ENCODE measurements at places on chromosomes 2 and 18. TPM values are rescaled to one million over a fixed set of nuclear protein-coding genes. Genes with fewer than 3 reads are reported as not detected.
A peak's percentile ranks its signal among the peaks of the same experiment; 100 is the strongest.

Gene CABLES1
- 19.8 TPM for total RNA-seq

DNA sequence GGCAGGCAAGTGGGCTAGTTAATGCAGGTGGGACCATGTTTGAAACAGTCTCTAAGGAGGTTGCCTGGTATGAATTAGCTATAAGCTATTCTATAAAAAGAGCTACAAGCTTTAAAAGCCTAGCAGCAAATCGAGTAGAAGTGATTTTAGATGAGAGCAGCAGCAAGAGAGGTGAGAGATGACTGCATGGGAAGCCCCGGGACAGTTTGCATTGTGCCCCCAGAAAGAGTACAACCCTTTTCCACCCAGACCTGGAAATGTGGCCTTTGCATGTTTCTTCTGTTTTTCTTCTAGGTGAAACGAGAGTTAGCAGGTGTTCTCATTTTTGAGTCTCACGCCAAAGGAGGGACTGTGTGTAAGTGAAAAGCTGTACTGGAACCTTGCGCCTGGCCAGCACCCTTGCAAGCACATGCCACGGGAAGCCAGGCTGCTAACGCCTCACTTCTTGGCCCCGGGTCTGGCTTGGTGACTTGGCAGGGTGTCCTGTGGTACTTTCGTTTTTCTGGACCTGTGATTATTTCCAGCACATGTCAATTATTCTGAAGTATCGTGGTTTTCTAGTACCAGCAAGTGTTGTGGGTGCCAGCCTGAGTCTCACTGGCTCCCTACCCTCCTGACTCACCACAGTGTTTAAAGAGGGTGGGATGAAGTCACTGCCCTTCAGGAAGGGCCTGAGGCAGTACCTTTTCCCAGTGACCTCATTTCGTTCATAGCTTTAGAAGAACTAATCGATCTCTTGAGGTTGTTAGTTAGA lies 90.3 kb upstream of the MAP3K20 start:
- H3K36me3 ChIP-seq, result no peaks in the 10 kb centered on the region
- H3K27ac ChIP-seq, result no peak overlapping the region
- no peaks in the 10 kb centered on the region for H3K27me3 ChIP-seq
- H3K4me1 ChIP-seq, result no peaks in the 10 kb centered on the region

GRCh38 chr2:231554327-231554726 lies 24.1 kb upstream of the NMUR1 start:
- H3K27me3 ChIP-seq, result no peaks in the 10 kb centered on the region
- H3K4me3 ChIP-seq, result peak overlapping the region; percentile 18
- H3K4me1 ChIP-seq, result no peaks in the 10 kb centered on the region
- peak overlapping the region; percentile 74 for H3K27ac ChIP-seq

DNA sequence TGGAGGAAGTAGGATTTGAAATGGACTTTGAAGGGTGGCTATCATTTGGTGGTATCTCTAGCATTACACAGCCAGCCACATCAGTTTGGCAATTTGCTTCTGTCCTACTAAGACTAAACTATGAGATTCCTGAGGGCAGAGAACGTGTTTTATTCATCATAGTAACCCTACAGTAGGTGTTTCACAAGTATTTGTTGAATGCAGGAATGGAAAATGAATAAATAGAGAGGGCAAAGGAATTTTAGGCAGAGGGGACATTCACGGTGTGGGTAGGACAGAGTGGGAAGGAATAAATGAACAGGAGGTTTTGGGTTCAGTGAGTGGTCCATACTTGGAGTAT lies 15.7 kb upstream of the GPR39 start:
- no peaks in the 10 kb centered on the region for H3K4me1 ChIP-seq
- DNase-seq, result no peak
- no peak overlapping the region for H3K4me3 ChIP-seq
- H3K27me3 ChIP-seq, result no peaks in the 10 kb centered on the region

Gene GATA6
- total RNA-seq, result 118 TPM

GRCh38 chr18:57208047-57208446 lies 61.2 kb downstream of the BOD1L2 start:
- H3K36me3 ChIP-seq, result no peaks in the 10 kb centered on the region
- H3K4me3 ChIP-seq, result no peak overlapping the region
- no peaks in the 10 kb centered on the region for H3K27me3 ChIP-seq
- peak; percentile 78 for DNase-seq
- H3K27ac ChIP-seq, result no peak overlapping the region

- no peaks in the 10 kb centered on the region for H3K27me3 ChIP-seq
- H3K4me1 ChIP-seq, result no peaks in the 10 kb centered on the region
- no peak overlapping the region for H3K4me3 ChIP-seq
- H3K27ac ChIP-seq, result no peak overlapping the region
- no peak for DNase-seq
Measured at GRCh38 chr2:44655401-44655864, 286.1 kb upstream of the SIX3 start.

DNA sequence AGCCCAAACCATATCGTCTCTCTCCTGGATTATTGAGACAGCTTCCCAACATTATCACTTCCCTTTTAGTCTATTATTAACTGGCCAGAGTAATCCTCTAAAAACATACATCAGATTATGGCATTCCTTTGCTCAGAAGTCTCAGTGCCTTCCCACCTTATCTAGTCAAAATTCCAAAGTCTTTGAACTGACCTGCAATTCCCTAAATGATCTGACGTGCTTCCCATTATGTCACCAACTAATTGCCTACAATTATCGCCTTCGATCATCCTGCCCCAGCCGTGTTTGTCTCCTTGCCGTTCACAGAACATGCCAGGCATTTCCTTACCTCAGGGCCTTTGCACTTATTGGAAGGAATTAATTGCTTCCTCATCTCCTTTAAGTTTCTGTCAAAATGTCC lies 332.4 kb downstream of the IRS1 start:
- DNase-seq, result no peak
- H3K4me3 ChIP-seq, result no peak overlapping the region
- no peaks in the 10 kb centered on the region for H3K36me3 ChIP-seq
- no peak overlapping the region for H3K27ac ChIP-seq
- H3K4me1 ChIP-seq, result no peaks in the 10 kb centered on the region
- H3K27me3 ChIP-seq, result no peaks in the 10 kb centered on the region

DNA sequence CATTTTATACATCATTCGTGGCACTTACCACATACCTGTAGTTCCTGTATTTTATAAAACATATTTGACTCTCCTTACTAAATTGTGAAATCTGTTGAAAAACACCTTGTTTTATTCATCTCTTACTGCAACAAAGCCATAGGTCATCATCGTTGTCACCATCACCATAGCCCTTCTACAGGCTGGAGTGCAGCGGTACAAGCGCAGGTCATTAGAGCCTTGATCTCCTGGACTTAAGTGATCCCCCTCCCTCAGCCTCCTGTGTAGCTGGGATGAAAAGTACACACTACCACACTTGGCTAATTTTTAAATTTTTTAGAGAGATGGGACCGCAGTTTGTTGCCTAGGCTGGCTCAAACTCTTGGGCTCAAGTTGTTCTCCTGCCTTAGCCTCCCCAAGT lies 184.2 kb downstream of the PHLPP1 start:
- H3K27me3 ChIP-seq, result no peaks in the 10 kb centered on the region
- DNase-seq, result no peak
- peaks cover 26% of the 10 kb centered on the region for H3K36me3 ChIP-seq
- H3K27ac ChIP-seq, result no peak overlapping the region
- H3K4me3 ChIP-seq, result no peak overlapping the region

DNA sequence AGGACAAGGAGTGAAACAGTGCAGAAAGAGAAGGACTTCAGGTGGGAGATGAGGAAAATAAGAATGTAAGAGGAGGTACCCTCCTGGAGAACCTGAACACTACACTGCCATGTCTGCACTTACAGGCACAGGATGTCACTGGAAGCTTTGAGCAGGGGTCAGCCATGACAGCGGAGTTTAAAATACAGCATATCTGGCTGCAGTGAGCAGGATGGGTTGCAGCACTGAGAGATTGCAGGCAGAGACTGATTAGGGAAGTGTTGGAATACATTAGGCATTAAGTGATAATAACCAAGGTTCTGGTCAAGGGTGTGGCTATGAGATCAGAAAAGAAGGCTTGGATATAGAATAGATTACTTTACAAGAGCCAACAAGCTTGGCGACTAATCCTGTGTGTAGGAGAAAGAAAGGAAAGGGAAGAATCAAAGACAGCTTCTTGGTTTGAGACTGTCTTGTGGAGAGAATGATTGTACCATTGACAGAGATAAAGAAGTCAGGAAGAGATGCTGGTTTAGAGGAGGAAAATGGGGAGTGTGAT lies 171.1 kb upstream of the RBMS1 start:
- H3K4me3 ChIP-seq, result no peak overlapping the region
- H3K4me1 ChIP-seq, result no peaks in the 10 kb centered on the region
- DNase-seq, result no peak
- no peak overlapping the region for H3K27ac ChIP-seq

GRCh38 chr2:120930236-120930635 lies 194.6 kb downstream of the GLI2 start:
- no peaks in the 10 kb centered on the region for H3K27me3 ChIP-seq
- no peak for DNase-seq
- H3K4me3 ChIP-seq, result no peak overlapping the region
- no peaks in the 10 kb centered on the region for H3K36me3 ChIP-seq
- H3K4me1 ChIP-seq, result no peaks in the 10 kb centered on the region

DNA sequence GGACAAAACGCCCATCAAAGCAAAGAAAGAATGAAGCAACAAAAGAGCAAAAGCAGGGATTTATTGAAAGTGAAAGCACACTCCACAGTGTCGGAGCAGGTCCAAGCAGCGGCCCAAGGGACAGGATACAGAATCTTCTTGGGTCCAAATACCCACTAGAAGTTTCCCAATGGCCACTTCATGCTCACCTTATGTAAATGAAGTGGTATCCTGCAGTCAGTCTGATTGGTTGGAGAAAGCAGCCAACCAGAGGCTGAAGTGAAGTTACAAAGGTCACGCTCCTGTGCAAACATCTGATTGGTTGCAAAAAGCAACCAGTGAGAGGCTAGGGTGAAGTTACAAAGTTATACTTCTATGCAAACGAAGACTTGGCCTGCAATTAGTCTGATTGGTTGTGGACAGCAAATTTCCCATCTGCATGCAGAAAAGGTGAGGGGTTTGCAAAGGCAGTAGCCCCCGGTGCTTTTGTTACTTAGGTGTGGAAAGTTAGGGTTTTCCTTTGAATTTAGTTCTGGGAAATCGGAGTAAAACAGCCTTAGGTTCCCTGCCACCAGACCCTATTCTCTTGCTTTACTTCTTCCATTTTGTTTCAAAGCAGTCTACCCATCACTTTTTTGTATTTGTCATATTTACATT lies 12.9 kb downstream of the DUSP19 start:
- peaks cover 4% of the 10 kb centered on the region for H3K36me3 ChIP-seq
- no peaks in the 10 kb centered on the region for H3K4me1 ChIP-seq
- no peak overlapping the region for H3K27ac ChIP-seq
- no peaks in the 10 kb centered on the region for H3K27me3 ChIP-seq

Gene PAX8
- 10.5 TPM for total RNA-seq

- H3K36me3 ChIP-seq, result no peaks in the 10 kb centered on the region
- H3K4me3 ChIP-seq, result no peak overlapping the region
- no peaks in the 10 kb centered on the region for H3K4me1 ChIP-seq
- no peak overlapping the region for H3K27ac ChIP-seq
Measured at GRCh38 chr2:54767921-54768320, 44.5 kb downstream of the EML6 start.

Gene ZNF892
- 16.5 TPM for total RNA-seq

- no peaks in the 10 kb centered on the region for H3K36me3 ChIP-seq
- H3K4me3 ChIP-seq, result no peak overlapping the region
- no peak overlapping the region for H3K27ac ChIP-seq
- no peaks in the 10 kb centered on the region for H3K27me3 ChIP-seq
- no peak for DNase-seq
Measured at GRCh38 chr2:241811201-241811951, 2.4 kb downstream of the NEU4 start.

Gene NDC80
- 3.8 TPM for total RNA-seq

GRCh38 chr2:201904538-201905420 lies 98.4 kb downstream of the CDK15 start:
- H3K4me3 ChIP-seq, result no peak overlapping the region
- no peaks in the 10 kb centered on the region for H3K36me3 ChIP-seq
- no peaks in the 10 kb centered on the region for H3K4me1 ChIP-seq
- no peak overlapping the region for H3K27ac ChIP-seq

GRCh38 chr2:20803974-20804373 lies 18.9 kb downstream of the LDAH start:
- no peak overlapping the region for H3K4me3 ChIP-seq
- no peak overlapping the region for H3K27ac ChIP-seq
- H3K27me3 ChIP-seq, result no peaks in the 10 kb centered on the region
- no peak for DNase-seq
- no peaks in the 10 kb centered on the region for H3K4me1 ChIP-seq

Gene MAB21L4
- total RNA-seq, result 3.7 TPM

DNA sequence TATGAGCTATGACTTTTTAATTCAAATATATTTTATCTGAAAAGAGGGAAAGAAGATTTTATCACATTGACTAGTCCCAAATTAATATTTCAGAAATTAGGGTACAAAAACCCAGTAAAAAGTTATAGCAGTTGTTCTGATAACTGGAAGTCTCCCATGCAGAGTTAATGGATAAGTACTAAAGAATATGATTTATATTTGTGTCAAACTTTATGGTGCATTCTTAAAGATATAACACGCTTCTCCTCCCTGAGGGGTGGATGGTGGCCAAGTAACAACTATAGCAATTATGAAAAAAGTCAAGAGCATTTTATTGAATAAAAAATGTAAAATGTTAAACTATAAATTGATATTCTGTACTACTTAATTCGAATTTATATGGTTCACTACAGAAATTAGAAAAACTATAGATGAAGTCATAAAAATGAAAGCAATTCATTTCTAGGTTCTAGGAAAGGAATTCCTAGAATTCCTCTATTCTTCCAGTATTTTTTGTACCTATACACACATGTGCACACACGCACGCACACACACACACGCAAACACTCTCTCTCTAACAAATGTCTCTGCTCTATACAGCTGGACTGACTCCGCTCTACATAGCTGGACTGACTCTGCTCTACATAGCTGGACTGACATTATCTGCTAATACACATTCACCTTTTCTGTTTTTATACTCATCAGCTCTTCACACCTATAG lies 111.3 kb downstream of the PRELID3A start:
- no peaks in the 10 kb centered on the region for H3K36me3 ChIP-seq
- no peaks in the 10 kb centered on the region for H3K27me3 ChIP-seq
- H3K4me3 ChIP-seq, result no peak overlapping the region
- H3K4me1 ChIP-seq, result no peaks in the 10 kb centered on the region
- no peak overlapping the region for H3K27ac ChIP-seq
